ENCODE measurements at places on chromosomes 1 and 21. TPM values are rescaled to one million over a fixed set of nuclear protein-coding genes. Genes with fewer than 3 reads are reported as not detected.

- DNase-seq: no peak
Measured at GRCh38 chr1:227785805-227786671, 29.4 kb upstream of the PRSS38 start.

DNA sequence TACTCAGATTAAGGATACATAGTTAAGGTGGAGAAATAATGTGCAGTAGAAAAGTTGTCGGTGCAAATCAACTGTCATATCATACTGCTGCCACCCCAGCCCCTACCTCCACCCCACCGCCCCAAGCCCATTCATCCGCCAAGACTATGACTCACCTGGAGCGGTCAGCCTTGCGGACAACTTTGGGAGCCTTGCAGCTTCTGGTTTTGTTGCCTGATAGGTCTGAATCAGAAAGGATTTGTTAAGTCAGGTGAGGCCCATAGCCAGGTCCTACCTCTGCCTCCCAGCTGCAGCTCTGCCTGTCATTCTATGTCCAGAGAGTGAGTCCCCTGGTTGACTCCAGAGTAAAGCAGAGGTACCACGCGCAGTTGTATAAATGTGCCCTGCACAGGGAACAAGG is 12.6 kb downstream of the C1orf162 start:
- no peak for DNase-seq

- no peak for DNase-seq
Measured at GRCh38 chr1:23742670-23743286, 493 bp upstream of the ELOA start.

- DNase-seq: no peak
Measured at GRCh38 chr1:36913016-36913415, 121.3 kb downstream of the GRIK3 start.

DNA sequence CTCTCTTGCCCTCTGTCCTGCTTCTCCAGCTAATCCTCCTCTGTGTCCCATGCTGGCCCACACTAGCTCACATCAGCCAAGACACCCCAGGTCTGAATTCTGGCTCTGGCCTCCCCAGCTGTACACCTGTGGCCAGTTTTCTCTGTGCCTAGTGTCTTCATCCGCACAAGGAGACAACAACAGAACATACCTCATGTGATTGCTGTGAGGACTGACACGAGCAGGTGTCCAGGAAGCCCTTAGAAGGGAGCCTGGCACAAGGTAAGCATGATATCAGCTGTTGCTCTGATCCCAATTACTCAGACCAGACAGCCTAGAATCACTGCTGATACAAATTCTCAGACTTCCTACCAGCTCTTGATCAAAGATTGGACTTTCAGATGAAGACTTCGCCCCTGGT is 71.2 kb upstream of the GJB5 start:
- DNase-seq: no peak

DNA sequence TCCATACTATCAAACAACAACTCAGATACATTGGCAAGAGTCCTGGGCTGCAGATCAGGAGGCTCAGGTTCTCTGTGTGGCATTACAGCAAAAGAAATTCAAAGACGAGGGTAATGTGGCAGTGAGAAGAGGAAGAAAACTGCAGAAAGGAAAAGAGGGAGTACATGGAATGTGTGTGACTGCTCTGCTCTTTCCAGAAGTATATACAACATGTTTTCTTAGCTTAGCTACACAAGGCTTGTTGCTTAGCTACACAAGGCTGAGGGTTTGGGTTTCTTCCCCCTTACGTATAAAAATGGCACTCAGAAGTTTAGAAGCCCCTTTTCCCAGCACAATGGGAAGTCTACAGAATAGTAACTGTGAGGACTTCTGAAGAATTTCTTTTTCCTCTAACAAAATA is 86.0 kb downstream of the PRRX1 start:
- no peak for DNase-seq

DNA sequence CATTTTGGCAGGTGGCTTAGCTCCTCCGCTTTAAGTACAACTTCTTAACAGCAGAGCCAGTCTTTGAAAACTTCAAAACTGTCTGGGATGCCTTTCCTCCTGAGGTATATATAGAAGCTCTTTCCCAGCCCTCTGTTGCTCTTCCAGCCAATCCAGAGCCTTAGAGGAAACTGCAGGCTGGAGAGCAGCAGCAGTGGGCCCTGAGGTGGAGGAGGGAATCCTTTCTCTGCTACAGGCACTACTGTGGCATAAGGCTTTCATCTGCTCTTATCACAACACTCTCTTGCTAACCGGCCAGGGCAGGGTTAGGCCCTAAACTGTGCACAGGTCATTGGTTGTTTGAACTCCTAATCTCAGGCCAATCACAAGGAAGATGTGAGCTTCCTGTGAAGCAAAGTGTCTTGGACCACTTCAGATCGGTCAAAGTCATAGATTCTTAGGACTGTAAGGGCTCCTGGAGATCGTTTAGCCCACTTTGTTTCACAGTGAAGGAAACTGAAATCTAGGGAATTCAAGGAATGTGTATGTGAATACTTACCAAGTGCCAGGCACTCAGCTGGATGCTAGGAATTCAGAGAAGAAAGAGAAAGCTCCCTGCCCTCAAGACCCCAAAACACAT is at the start of gene RGS5:
RGS5 (minus strand) TSS at position 84 of the 619 bp plus-strand sequence; CDS start at position 3, 81 bp downstream.
- no peak for DNase-seq

DNA sequence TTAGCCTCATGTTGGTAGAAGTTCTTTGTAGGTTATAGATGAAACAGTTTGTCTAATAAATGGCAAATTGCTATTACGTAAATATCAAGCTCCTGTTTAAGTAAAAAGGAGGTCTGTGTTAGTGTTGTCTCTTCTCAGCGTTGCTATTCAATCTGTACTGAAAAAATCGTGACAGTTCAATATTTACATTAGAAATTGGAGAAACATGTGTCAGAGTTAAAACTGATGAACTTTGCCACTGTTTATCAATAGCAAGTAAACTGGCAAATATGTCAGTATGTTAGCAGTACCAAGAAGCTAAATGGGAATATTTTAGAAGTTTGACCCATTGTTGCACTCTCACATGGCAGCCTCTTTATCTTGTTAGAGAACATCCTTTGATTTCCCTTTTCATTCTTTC is 218.5 kb downstream of the GPR52 start:
- DNase-seq: no peak

GRCh38 chr1:248758352-248758751 is 2.8 kb upstream of the LYPD8 start:
- no peak for DNase-seq

- peak; percentile 34 for DNase-seq
Measured at GRCh38 chr1:193070942-193071341, 11.5 kb downstream of the RO60 start.

GRCh38 chr1:203126151-203126865 is 1.2 kb upstream of the ADORA1 start:
- no peak for DNase-seq

DNA sequence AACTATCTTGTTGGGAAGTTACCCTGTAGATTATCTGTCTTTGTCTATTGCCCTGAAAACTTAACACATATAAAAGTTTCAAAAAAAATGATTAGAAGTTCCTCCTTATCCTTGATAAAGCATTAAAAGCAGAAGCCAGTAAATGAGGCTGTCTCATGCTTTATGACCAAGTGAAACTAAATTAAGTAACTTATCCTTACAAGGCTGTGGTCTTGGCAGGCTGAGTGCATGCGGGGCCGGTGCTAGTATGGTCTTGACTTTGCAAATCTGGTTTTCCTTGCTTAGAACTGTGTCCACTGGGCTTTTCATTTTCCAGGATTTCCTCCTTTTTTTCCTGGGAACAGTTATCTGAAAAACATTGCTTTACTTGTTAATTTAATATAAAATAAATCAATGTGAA is 43.1 kb downstream of the PCNX2 start:
- DNase-seq: no peak

DNA sequence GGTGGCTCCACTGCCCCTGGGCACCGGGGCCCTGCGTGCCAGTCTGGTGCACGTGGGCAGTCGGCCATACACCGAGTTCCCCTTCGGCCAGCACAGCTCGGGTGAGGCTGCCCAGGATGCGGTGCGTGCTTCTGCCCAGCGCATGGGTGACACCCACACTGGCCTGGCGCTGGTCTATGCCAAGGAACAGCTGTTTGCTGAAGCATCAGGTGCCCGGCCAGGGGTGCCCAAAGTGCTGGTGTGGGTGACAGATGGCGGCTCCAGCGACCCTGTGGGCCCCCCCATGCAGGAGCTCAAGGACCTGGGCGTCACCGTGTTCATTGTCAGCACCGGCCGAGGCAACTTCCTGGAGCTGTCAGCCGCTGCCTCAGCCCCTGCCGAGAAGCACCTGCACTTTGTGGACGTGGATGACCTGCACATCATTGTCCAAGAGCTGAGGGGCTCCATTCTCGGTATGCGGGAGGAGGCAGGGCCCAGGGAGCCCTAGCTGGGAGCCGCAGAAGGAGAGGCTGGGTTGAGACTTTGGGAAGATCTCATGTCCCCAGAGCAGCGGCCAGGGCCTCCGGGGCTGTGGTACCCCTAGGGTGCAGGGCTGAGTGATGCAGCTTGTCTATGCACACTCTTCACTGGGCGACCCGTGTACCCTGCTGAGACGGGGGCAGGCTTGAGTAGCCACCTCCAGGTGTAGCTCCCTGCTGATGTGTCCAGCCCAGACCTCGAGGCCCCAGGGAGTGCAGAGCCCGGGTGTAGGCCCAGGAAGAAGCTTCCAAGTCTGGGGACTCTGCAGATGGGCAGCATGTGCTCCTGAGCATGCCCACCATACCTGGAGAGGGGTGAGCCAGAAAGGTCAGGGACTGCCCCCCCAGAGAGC is 1.8 kb downstream of the VWA1 start:
- peak; percentile 5 for DNase-seq

DNA sequence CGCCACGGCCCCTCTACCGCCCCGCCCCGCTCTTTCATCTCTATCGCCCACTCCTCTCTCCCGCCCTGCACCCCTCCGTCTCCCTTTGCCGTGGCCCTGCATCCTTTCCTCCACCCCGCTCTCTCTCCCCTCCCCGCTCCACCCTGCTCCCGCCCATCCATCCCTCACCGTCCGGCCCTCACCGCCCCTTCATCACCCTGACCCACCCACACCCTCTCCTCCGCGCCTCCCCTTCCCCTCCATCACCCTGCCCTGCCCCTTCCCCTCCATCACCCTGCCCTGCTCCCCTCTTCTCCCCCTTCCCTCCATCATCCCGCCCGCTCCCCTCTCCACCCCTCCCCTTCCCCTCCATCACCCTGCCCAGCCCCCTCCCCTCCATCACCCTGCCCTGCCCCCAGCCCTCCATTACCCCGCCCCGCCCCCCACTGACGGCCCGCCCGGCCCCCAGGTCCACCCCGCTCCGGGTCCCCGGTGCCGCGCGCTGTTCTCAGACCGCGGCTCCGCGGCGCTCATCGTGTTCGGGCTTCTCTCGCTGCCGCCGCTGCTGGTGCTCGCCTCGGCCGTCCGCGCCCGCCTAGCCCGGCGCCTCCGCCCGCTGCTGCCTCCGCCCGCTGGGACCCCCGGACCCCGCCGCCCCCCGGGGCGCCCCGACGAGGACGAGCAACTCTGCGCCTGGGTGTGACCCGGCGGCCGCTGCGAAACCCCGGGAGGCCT is 6.2 kb upstream of the ANKRD65 start:
- peak; percentile 27 for DNase-seq

DNA sequence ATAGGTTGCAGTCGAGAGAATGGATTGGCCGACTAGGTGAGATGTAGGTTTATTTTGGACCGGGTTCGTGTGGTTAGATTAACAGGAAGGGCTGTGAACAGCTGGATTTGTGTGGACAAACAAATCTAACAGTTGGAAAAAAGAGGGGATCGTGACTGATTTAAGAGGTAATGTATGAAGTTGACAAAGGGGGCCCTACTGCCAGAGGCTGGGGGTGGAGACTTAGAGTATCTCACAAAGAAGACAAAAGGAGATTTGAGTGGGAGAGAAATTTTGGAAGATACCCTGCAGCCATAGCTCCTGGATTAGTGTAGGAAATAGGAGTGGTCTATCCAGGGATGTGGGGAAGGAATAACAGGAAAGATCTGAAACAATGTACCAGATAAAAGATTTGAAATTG is 38.8 kb upstream of the PLA2G5 start:
- no peak for DNase-seq

GRCh38 chr1:80917225-80917624 is 883.5 kb upstream of the ADGRL2 start:
- DNase-seq: no peak

GRCh38 chr1:25689686-25690381 is 73.2 kb downstream of the MAN1C1 start:
- DNase-seq: no peak

DNA sequence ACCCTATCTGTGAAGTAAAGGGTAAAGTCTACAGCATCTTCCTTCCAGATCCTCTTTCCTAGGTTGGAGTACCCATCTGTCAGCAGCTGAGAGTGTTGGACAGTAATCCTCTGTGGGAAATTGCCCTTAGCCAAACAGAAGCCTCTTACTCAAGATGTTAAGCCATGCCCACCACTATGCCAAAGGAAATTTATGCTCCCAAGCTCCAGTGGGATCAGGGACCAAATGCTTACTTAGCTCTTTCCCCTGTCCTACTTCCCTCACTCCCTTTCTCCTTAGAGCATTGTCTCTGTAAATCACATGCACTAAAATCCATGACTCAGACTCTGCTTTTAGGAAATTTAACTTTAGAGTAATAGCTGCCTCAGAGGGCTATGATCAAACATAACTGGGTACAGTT is 254.0 kb downstream of the BRINP2 start:
- DNase-seq: no peak

DNA sequence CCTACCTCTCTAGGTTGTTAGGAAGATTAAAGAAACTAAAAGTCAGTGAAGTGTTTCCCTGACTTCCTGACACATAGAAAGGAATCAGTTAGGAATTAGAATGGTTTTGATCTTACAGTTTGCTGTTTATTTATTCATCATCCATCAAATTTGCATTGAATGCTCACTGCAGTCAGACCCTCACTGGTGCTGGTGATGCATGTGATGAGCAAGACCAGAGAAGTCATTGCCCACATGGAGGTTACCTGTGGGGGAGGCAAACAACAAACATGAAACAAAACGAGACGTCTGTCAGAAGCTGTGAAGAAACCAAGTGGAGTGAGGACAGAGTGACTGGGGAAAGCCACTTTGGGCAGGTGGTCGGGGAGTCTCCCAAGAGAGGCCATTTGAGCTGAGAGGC is 6.4 kb downstream of the CTPS1 start:
- peak; percentile 19 for DNase-seq

GRCh38 chr1:10064416-10065343 is 31.9 kb downstream of the UBE4B start:
- no peak for DNase-seq

- DNase-seq: no peak
Measured at GRCh38 chr1:7104339-7104738, 319.1 kb downstream of the CAMTA1 start.

RGS13 gene
- not detected for total RNA-seq

MROH7 gene
- 0.25 TPM for total RNA-seq

NCMAP gene
- total RNA-seq: not detected

FCRLA gene
- total RNA-seq: not detected

C1QC gene
- total RNA-seq: not detected

ABCG1 gene
- total RNA-seq: 16.3 TPM

NR1I3 gene
- total RNA-seq: not detected

CELA3B gene
- total RNA-seq: not detected

MAP7D1 gene
- total RNA-seq: 133 TPM

IKBKE gene
- total RNA-seq: 17.2 TPM

Measured in activated CD4-positive, alpha-beta T cell treated with anti-CD3 and anti-CD28 coated beads for 36 hours (primary cell).